Putamen (tissue), 1 donor: ENCODE measurements at places on chromosomes 1 and 21.

DNA sequence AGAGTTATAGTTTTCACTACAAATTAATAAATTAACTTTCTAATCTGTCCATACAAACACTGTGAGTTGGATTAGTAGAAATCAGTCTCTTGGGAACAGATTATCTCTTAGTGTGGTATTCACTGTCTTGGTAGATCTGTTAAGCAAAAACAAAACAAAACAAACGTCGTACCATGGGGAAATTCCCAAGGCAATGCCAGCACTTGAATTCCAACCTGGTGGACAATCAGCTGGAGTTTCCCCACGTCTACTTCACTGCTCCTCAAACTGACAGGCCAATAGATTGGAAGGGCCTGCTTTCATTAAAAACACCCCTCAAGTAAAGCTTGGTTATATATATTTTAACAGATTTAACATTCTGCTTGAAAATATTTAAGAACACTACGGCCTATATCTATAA, 31.9 kb downstream of the GDAP2 start:
- no peak for DNase-seq

GRCh38 chr1:225835856-225836255, 25.9 kb downstream of the EPHX1 start:
- DNase-seq, result no peak

DNA sequence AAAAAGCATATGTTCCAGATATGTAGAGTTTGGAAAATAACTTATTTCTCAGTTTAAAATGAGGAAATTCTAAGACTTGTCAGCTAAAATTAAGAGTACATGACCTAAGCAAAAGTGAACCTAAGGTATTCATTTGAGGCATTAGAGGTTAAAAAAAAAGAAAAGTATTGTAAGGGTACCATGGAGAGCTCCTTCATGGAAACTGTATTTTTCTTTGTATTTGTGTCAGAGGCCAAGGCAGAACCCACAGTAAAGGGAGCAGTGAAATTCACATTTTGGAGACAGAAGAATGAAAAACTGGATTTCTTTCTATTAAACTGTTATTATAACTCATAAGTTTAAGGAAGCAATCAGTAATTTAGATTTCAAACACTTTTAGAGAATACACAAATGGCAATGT, 1494.8 kb downstream of the KCNT2 start:
- no peak for DNase-seq

DNA sequence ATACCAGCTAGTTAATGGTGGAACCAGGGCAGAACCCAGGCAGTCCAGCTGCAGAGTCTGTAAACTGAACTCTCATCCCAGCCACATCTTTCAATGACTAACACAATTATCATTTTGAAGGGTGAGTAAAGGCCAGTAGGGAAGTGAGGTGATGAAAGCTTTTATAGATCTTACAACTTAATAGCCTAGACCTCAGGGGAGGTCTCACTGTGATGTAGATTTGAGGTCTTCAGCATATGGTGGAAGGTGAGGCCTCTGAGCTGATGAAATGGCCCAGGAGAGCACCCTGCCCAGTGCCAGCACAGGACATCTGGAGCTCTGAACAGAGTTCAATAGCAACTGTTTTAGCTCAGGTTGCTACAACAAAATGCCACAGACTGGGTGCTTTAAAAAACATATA, 44.8 kb upstream of the POU2F1 start:
- no peak for DNase-seq

GRCh38 chr1:180266275-180267210, 36.5 kb downstream of the LHX4 start:
- DNase-seq, result no peak
